ENCODE measurements at places on chromosomes 5 and 9.

GRCh38 chr5:87113861-87114260 is 153.8 kb upstream of the RASA1 start:
- no peak for DNase-seq

DNA sequence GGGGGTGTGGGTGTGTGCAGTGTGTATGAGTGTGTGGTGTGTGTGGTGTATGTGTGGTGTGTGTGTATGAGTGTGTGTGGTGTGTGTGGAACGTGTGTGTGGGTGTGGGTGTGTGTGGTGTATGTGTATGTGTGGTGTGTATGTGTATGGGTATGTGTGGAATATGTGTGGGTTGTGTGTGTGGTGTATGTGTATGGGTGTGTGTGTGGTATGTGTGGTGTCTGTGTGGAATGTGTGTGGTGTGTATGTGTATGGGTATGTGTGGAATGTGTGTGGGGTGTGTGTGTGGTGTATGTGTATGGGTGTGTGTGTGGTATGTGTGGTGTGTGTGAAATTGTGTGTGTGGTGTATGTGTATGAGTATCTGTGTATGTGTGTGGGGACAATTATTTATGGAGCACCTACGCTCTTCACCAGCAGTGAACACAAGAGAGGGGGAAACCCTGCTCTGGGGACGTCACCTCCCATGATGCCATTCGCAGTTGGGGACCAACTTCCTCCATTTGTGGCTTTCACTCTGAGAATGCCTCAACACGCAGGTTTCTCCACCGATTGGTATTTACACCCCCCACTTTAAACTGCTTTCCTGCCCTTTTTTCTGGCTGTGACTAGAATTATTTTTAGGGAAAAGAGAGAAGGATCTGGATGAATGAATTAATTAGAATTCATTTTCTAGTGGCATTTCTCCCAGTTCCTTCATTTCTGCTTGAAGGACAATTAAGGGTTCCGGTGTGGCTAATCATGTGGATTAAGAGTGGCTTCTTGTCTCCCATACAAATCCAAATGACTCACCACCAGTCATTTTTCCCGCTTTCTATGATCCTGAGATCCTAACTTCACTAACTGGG is 238.1 kb downstream of the ROR2 start:
- no peak for DNase-seq

DNA sequence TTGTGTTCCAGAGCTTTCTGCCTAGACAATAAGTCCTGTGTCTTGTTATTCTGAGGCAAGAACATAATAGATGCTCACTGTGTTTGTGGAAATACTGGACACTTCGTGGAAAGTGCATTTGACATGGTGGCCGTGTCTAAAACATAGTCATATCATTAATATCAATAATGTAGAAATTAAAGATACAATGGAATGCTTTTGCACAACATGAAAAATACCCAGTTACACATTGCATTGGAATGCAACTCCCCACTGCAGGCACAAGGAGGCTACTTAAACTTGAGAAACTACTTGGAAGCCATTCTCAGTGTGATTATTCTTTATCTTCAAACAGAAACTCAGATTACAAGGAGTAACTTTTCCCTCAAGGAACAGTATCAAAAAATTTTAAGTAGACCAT is 145.3 kb upstream of the ZNF462 start:
- no peak for DNase-seq

DNA sequence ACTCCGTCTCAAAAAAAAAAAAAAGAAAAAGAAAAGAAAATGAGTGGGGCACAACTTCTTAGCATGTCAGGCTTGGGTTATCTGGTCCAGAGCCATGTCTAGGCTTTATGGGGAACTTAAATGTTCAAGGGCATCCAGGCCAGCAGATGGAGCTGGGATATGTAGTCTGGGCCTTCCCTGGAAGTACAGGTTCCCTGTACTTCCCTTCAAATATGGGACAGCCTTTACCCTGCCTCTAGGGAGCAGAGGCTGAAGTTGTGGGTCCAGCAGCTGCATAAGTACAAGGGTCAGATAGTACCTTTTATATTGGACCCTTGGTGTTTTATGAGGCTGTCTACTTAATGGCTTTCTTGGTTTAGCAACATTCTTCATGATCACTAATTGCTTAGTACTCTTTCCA is 42.1 kb downstream of the FAF2 start:
- no peak for DNase-seq

GRCh38 chr5:10762776-10763500 is 1.9 kb upstream of the DAP start:
- DNase-seq: no peak

GRCh38 chr5:170338933-170339779 is 41.6 kb upstream of the LCP2 start:
- DNase-seq: peak; percentile 41

DNA sequence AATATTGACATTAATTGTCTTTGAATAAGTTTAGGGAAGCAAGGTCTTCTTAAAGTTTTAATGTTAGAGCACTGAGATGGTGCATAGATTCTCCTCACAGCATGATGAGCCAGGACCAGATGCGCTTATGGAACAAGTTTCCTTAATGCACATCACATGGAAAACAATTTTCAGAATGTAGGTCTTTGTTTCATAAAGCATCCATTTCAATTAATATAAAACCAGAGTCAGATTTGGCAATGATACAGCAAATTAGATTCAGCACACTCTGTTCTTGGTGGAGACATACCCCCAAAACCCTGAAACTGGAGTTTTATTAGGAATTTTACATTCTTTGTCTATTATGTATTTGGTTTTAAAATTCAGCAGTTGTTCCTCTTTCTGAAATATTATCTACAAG is 402.1 kb upstream of the SEMA6A start:
- DNase-seq: no peak

- no peak for DNase-seq
These were observed 167.3 kb downstream of the ROR2 start for GRCh38 chr9:91782708-91783214.

DNA sequence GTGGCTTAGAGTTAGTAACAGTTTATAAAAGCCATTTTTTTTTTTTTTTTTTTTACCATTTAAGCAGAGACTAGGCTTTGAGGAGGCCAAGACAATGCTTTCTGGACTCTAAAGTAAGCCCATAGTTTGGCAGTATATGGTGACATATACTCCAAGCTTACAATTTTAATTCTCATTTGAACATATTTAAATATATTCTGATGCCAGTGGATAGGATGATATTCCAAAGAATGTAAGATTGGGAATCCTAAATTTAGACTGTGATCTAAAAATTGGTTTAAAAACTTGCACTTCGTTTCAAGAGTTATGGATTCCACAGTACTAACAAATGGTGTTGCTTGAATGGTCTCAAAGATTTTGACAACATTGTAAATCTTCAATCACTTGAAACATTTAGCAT is 112.1 kb downstream of the CWC27 start:
- DNase-seq: no peak

GRCh38 chr9:129166623-129167557 is 11.2 kb downstream of the IER5L start:
- no peak for DNase-seq

GRCh38 chr5:9062873-9063272 is 483.0 kb downstream of the SEMA5A start:
- no peak for DNase-seq

DNA sequence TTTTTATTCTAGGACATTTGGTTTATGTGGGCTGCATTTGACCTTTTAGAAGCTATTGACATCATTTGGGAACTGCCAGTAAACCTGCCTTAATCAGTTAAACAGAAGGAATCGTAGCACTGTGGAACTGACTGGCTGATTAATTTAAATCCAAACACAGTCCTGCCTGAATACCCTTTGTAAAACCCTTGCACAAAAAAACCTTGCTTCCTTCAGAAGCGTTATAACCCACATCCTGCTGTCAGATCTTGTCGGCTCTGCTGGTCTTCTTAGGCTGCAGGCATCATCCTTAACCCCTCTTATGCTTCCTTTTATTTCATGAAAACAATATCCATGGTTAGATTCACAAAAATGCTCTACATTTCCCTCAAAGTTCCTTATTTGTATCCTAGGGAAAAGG is 46.3 kb downstream of the PAM start:
- DNase-seq: no peak

DNA sequence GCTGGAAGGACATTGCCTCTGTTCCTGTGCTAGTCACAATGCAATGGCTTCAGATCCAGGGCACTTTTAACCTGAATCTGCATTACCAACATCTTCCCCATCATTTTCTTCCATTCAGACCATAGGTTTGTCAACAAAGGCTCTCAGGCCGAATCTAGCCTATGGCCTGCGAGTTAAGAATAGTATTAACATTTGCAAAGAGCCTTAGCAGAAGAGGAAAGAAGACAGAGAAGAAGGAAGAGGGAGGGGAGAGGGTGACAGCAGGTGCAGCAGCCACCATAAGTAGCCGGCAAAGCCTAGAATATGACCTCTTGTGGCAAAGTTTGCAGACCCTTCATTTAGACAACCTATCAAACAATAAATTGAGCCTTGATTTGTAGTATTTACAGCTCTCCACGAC is 32.6 kb downstream of the BARX1 start:
- no peak for DNase-seq

- no peak for DNase-seq
These were observed 54.7 kb upstream of the SIMC1 start for GRCh38 chr5:176183321-176184074.

- no peak for DNase-seq
These were observed 86.7 kb upstream of the PCA3 start for GRCh38 chr9:76677481-76678055.

DNA sequence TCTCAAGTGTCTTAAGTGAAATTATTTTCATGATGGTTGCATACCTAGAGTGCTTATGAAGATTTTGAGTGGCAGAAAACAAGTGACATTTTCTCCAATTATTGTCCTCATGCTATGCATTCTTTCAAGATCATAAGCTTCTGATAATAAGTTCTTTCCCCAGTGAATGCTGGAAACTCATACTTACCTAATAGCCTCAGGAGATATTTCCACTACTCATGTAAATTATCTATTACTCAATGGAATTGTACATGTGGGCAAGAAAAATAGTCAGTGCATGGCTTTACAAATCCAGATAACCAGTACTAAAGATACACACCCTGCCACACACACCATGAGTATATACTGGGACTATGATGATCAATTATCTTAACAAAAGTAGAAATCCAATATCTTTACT is 1219.4 kb upstream of the C9orf72 start:
- no peak for DNase-seq

DNA sequence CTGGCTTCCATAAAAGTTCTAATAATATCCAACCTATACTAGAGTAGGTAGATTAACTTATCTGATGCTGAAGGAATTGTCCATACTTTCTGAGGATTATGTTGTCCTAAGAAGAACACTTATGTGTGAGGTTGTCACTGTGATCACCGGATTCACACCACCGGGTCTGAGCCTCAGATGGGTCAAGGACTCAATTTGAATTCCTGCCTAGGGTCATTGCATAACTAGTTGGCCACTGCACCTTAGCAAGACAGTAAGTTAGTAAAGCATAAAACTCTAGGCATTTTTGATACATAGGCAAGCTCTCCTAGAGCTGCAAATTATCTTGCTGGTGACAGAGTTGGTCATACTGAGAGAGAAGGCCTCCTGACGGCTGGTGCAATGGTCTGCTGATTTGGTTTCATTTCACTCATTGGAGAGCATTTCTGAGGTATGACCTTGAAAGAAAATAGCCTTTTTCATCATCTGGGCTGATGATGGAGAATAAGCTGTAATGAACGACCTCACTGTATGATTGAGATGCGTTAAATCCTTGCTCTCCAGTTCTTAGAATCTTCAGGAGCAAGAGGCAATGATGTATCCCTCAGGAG is 72.0 kb upstream of the CKMT2 start:
- DNase-seq: no peak

DNA sequence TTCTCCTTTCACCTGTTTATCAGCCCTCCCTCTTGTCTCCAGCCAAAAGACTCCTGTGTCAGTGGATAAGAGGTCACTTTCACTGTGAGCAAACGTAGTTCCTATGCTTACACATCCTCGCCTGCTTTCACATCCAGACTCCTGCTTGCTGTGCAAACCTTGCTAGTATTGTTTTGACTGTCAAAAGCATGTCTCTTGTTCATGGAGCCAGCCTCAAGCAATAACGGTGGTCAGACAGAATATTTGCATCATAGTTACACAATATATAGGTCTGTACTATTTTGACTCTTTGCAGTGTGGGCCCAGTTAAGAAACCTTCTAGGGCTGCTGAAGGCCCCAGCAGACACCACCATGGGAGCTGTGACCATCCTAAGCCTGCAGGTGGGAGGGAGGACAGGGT is 420.0 kb downstream of the SEMA5A start:
- no peak for DNase-seq

DNA sequence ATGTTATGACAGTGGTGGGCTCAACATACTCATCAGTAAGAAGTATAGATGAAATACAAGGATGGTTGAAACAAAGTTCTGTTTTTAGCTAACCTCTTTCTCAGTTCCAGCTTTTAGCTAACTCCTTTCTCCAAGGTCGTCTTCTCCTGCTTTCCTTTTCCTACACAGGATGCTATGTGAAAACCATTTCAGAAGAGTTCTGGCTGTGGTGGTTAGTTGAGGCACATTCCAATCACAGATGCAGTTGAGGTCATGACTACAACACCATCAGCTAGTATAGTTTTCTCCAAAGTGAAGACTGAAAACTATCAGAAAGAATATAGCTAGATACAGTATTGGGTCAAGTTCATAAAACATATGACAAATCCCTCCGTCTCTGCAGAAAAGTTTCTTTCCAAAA is 477.7 kb upstream of the C9orf72 start:
- DNase-seq: no peak

GRCh38 chr9:113599646-113600022 is 136.1 kb downstream of the RGS3 start:
- DNase-seq: no peak

DNA sequence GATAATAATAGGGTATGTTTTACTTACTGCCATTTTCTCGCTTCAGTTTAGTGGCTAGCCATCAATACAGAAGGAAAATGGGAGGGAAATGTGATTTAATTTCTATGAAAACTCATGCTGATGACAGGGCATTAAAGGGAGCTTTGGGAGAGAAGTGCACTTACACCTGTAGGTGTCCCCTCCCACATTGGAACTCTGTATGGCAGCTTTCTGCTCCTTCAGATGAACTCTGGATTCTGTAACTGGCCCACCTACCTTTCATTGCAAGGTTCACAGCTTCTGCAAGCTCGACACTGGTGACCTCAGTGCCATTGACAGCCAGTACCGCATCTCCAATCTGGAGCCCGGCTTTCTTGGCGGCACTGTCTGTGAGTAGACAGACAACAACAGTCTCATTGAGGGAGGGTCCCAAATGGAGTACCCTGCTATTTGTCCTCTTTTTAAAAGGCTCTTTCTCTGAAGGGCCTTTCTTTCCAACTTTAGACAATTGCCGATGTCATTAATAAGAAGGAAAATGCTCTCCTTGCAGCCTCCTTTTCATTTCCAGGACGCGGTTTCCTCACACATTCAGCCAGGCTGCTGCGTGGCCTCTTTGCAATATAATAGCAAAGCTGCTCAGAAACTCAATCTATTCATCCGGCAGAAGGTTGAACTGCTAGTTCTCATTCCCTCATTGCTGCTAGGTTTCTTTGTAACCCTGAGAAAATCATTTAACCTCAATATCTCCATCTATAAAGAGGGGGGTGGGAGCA is 63.6 kb downstream of the NUDT12 start:
- no peak for DNase-seq

GRCh38 chr5:134545070-134545868 is 19.8 kb downstream of the JADE2 start:
- no peak for DNase-seq
